ENCODE measurements at places on chromosomes 16 and 17. TPM values are rescaled to one million over a fixed set of nuclear protein-coding genes. Genes with fewer than 3 reads are reported as not detected.

DNA sequence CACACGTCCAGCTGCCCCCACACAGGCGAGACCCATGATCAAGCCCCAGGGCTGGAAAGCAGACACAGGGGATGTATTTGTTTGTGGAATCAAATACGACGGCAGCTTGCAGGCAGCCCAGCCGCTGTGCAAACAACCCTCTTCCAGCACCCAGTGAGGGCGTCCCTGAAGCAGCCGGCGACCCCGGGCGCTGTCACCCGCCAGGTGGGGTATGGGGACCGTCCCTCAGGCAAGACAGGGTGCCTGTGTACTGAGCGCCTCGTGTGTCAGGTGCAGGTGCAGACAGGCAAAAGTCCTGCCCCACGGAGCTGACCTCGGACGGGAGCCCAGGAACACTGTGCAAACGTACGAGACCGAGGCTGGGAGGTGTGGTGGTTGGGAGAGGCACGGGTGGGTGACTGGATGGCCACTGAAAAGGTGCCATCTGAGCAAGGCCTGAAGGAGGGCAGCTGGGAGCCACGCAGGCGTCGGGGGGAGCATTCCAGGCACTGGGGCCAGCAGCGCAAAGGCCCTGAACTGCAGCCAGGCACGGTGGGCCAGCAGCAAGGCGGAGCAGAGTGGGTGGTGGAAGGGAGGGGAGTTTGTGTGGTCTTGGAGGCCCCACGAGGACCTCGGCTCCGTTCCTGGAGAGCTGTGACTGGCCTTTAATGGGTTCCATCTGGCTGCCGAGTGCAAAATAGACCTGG lies 48.5 kb downstream of the CBFA2T3 start:
- no peak overlapping the region for H3K27ac ChIP-seq
- no peak overlapping the region for H3K4me3 ChIP-seq
- no peak for DNase-seq
- no peaks in the 10 kb centered on the region for H3K36me3 ChIP-seq
- H3K4me1 ChIP-seq = peaks cover 43% of the 10 kb centered on the region
- H3K27me3 ChIP-seq = no peaks in the 10 kb centered on the region

DNA sequence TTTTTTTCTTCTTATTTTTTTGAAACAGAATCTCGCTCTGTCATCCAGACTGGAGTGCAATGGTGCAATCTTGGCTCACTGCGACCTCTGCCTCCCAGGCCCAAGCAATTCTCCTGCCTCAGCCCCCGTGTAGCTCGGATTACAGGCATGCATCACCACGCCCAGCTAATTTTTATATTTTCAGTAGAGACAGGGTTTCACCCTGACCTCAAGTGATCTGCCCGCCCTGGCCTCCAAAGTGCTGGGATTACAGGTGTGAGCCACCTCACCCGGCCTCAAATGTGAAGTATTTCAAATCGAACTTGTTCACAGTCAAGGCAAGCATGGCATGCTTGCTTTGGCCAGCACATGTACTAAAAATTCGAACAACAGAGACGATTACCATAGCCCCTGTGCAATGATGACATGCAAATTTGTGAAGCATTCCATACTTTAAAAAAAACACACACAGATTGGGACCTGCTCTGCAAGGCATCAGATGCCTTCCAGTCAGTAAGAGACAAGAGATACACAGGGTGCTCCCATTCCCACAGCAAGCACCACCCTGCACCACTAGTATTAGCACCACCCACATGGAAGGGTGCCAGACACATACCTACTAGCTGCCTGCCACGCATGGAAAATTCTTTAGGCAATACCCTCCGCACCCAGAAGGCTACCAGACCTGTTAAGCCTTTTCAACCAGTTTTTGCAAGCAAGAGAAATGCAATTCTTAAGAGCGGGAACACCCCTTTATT lies 47.2 kb downstream of the ANKRD11 start:
- H3K36me3 ChIP-seq = no peaks in the 10 kb centered on the region
- peak overlapping the region; percentile 54 for H3K27ac ChIP-seq
- peaks cover 57% of the 10 kb centered on the region for H3K4me1 ChIP-seq
- H3K27me3 ChIP-seq = no peaks in the 10 kb centered on the region
- no peak overlapping the region for H3K4me3 ChIP-seq
- peak; percentile 37 for DNase-seq

- no peak for DNase-seq
- peaks cover 65% of the 10 kb centered on the region for H3K36me3 ChIP-seq
- H3K4me3 ChIP-seq = no peak overlapping the region
Observed at GRCh38 chr17:82094931-82095776, 2.9 kb downstream of the FASN start.

DNA sequence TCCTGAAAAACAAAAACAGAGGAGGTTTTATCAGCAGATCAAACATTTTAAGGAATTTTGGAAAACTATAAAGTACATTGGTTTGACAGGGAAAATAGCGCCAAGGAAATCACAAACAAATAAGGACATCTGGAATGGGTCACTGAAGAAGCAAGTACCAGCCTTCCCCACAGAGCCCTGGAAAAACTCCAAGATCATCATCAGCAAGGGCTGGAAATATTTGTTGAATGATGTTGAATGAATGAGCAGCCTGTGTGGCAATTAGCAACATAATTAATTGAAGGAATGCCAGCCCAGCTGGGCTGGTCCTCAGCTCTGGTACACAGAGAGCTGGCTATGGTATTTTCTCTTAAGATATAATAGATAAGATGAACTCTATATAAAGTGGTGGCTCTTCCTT lies 290.4 kb downstream of the HS3ST3A1 start:
- H3K27me3 ChIP-seq = no peaks in the 10 kb centered on the region
- no peak for DNase-seq
- H3K27ac ChIP-seq = no peak overlapping the region
- no peaks in the 10 kb centered on the region for H3K36me3 ChIP-seq
- H3K4me1 ChIP-seq = no peaks in the 10 kb centered on the region
- no peak overlapping the region for H3K4me3 ChIP-seq

DNA sequence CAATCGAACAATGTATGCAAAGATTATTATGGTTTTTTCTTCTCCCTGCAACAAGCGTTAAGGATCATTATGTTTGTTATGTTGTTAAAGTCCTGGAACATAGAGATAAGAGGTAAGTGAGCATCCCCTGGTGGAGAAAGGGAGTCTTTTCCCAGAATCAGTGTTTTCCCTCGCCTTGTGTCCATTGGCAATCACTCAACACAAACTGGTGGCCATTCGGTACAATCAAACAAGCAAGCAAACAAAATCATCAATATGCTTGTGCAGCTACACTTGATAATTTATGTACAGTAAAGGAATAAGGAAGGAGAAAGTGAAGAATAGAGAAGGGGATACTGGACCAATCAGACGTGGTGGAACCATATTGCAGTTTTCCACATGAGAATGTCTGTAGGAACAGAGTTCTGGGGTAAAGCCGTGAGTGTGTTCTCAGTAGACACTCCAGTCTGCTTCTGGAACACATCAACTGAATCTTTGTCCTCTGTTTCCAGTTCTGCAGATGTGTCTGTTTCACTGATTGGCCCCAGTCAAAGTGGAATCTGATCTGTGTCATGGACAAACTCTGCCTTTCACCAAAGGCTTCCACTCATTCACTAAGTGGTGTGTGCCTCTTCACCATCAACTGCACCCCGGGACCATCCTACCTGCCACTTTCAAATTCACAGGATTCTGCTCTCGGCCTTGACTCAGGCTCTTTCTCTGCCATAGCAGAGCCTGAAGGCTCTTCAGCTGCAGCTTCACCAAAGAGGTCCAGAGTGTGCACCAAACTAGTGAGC lies 169.5 kb downstream of the AHSP start:
- H3K36me3 ChIP-seq = no peaks in the 10 kb centered on the region
- DNase-seq = peak; percentile 43
- peaks cover 8% of the 10 kb centered on the region for H3K4me1 ChIP-seq
- H3K4me3 ChIP-seq = no peak overlapping the region
- H3K27ac ChIP-seq = no peak overlapping the region
- H3K27me3 ChIP-seq = no peaks in the 10 kb centered on the region

DNA sequence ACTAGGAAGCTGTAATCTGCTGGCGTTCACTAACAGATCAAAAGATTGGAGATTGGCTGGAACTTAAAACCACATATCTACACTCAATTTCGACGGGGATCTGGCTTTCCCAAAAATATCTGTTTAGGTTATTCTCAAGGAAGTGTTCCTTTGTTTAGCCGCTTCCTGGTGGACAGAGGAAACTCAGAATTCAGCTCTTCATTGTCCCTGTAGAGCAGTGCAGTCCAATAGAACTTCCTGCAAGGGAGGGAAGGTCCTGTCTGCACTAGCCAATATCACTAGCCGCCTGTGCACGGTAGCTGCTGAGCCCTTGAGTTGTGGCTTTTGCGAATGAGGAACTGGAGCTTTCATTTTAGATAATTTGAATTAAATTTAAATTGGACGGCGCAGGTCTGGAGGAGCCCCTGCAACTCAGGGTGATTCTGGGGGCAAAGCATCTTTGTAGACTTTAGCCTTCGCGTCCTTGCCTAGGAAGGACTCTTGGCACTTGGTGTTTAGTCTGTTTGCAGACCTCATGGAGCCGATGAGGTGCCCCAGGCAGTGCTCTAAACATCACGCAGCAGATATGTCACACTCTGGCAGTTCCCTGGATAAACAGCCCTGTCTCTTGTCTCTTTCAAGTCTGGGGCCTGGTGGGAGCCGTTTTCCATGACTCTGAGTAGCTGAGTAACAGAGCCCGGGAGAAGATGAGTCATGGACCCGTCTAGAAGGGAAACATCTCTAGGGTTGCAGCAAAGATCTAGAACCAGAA lies 122.2 kb downstream of the CCDC182 start:
- H3K27me3 ChIP-seq = no peaks in the 10 kb centered on the region
- no peak for DNase-seq

DNA sequence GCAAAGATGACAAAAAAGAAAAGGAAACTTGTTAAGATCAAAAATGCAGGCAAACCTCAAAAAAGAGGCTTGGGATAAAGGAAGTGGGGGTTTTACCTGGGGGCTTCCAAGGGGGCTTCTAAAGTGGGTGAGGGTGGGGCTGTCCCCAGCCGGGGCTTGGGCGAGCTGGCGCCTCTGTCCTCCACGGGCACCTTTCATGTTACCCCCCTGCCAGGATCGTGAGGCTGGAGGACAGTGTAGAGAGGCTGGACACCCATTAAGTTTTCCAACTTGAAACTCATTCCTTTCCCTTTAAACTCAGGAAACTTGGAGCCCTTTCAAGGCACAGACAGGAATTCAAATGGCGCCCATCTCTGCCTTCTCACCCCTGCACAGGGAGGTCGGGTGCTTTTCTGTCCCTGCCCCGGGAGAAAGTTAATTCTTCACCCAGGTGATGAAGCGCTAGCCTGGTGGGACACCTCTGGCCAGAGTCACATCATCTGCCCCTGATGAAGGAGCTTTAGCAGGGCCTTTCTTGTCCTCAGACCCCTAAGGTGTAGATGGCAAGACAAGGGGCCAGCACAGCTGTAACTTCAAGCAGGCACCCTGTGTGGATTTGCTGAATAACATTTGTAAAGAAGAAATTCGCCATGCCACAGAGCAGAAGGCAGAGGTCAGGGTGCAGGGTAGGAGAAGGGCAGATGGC lies 87.3 kb downstream of the C16orf78 start:
- H3K27me3 ChIP-seq = 0 out of 2 replicates have a peak, but pooled peaks cover 3% of the 10 kb centered on the region
- no peaks in the 10 kb centered on the region for H3K4me1 ChIP-seq
- H3K4me3 ChIP-seq = no peak overlapping the region
- H3K27ac ChIP-seq = no peak overlapping the region
- DNase-seq = no peak

The MTSS2 gene
- total RNA-seq = 41.8 TPM

The WNT9B gene
- not detected for total RNA-seq

The CCL2 gene
- total RNA-seq = not detected

The TCAP gene
- total RNA-seq = 1.5 TPM

The CXCL16 gene
- 44.8 TPM for total RNA-seq
